ENCODE measurements at places on chromosomes 12 and 14.
A peak's percentile ranks its signal among the peaks of the same experiment; 100 is the strongest.

DNA sequence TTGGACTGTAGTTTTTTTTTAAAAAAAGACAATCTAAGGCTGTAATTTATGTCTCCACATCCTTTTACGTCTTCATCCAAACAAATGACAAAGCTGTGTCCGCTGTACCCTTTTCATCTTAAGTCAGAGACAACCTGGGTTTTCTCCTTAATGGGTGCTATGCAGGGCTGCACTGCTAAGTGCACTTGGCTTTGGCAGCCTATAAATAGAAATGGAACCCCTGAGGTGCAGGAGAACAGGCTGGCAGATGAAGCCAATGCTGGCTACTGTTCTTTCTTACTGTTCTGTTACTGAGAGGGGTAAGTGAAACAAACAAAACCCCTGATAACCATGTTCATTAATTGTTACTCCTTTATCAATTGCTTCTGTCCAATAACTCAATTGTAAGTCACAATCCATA lies 47.1 kb upstream of the KICS2 start:
- no peak for DNase-seq

DNA sequence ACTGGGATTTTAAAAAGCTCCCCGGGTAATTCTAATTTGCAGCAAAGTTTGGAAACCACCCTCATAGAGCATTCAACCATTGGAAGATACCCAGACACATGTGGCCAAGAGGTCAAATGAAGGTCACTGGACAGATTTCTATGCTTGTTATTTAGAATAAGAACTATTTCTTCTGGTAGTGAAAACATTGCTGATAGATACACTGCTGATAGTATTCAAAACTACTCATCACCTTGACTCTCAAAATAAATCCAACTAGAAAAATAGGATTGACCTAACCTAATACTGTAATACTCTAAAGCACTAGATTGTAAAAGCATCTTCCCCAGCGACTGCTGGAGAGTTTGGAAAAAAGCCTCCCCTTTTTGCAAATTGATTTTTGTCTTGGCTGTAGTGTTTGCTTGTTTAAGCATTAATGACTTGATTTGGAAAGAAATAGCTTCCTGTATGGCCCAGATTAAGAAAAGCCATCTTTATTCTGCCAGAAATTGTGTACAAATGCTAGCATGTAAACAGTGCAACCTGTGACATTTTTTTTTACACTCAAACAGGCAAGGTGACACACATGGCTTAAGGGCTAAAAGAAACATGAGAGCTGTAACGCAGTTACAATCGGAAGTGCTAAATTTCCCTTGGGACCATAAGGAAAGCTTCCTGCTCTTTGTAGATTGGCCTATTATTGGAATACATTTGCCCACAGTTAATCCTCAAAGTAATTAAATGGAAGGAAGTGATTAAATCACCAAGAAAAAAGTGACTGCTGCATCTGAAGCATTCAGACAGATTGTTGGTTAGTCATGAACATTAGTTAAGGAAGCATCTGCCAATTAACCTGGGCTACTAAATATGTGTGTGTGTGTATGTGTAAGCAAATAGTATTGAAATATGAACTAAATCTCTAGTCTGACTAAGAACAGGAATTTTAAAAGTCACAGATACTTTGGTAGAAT lies 356.5 kb upstream of the ATP2B1 start:
- peak; percentile 83 for DNase-seq

- DNase-seq: no peak
Observed at GRCh38 chr14:101828046-101828445, 66.5 kb downstream of the PPP2R5C start.

GRCh38 chr12:84964048-84964447 lies 51.4 kb upstream of the SLC6A15 start:
- DNase-seq: no peak

GRCh38 chr14:26137161-26137560 lies 460.7 kb downstream of the NOVA1 start:
- no peak for DNase-seq

- no peak for DNase-seq
Observed at GRCh38 chr14:100887728-100888335, 15.7 kb downstream of the RTL1 start.

All from endothelial cell of umbilical vein (primary cell).